ENCODE measurements at places on chromosomes 2 and 18.

DNA sequence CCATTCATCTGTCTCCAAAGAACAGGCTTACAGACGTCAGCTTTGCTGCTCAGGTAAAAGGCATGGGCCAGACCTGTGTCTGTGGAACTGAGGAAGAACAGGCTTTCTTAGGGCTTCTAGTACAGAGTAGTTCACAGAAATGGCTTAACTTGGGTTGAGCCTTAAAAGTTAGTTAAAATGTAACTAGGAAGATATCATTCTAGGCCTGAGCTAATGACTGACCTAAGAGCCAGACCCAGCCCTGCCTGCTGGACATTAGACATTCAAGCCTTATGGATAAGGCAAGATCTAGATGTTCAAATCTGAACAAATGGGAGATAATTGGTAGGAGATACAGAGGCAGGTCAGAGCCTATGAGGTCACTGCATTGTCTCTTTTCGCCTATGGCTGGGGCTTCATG lies 73.9 kb upstream of the SLC14A2 start:
- no peak for DNase-seq

DNA sequence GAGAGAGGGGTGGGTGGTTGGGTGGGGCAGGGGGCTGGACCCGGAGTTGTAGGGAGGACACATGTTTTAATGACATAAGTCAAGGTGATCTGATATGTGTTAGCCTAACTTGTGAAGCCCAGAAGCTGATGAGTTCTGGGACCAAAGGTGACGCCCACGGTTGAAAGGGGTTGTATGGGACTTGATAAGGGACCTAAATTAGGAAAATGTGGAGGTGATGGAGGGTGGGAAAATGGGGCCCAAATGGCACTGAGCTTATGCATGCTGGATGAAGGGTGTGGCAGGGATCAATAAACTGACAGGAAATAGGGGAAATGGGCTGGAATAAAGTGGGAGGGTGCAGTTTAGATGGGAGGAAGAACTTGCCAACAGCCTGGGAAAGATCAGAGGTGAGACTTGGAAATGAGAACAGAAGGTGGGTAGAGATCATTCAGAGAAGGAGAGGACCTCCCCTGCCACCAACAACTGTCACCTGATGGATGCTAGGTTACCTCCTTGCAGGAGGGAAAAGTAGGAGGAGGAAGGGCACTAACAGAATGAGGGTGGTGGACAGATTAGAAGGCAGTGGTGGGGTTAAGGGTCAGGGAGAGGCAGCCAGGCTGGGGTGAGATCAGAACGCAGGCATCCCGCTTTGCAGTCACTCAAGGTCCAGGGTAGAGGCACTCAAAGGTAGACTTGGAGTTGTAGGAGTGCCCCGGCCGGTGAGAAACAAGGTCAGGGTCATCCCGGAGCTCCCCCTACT lies 15.3 kb downstream of the WNT10A start:
- DNase-seq: no peak

GRCh38 chr18:23627321-23627720 lies 35.4 kb downstream of the ANKRD29 start:
- peak; percentile 90 for DNase-seq

GRCh38 chr2:47720036-47720435 lies 62.9 kb upstream of the MSH6 start:
- peak; percentile 38 for DNase-seq

- DNase-seq: no peak
These were observed 7.3 kb upstream of the UGP2 start for GRCh38 chr2:63834401-63834800.

DNA sequence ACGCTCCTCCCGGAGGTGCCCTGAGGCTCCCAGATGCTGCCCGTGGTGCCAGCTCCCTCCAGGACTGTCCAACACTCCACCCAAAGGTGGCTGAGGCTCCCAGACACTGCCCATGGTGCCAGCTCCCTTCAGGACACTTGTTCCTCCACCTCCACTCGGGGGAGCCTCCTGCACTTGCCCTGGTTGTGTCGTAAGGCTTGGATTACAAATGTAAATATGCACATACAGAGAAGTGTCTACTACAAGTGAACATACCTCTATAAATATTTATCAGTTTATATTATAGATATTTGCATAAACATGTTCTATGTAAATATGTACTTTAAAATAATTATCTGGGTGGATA lies 143.3 kb downstream of the PXDN start:
- no peak for DNase-seq

GRCh38 chr2:129884221-129884786 lies 95.2 kb upstream of the RAB6C start:
- no peak for DNase-seq

DNA sequence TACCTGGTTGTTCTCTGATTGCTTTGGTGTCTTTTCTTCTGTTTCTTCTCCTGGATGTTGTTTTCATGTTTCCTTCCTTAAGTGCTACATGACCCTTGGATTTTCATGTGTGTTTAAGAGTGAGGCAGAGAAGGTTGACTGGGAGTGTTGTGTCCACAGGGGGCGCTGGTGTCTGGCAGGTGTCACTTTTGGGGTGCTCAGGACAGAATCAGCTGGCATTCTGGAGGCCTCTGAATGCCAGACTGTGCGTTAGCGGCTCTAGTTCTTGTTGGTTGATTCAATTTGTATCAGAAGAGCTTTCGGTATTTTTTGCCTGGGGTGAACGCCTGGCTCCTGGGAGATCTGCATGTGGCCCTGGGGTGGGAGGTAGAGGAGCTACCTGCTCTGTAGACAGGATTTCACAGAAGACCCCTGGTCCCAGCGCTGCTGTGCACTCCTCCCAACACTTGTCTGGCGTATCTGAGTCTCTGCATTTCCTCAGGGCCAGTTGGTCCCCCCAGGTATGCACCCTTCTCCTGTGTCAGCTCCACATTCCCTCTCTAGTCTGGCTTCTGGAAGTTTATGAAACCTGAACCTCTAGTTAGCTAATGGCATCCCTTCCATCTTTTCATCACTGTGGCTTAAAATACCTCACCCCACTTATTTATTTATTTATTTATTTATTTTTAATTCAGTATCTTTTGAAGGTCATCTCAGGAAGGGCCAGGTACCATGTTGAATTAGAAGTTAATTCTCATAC lies 1.1 kb downstream of the GREB1 start:
- no peak for DNase-seq

GRCh38 chr18:46751882-46752281 lies 5.0 kb downstream of the ST8SIA5 start:
- DNase-seq: no peak

DNA sequence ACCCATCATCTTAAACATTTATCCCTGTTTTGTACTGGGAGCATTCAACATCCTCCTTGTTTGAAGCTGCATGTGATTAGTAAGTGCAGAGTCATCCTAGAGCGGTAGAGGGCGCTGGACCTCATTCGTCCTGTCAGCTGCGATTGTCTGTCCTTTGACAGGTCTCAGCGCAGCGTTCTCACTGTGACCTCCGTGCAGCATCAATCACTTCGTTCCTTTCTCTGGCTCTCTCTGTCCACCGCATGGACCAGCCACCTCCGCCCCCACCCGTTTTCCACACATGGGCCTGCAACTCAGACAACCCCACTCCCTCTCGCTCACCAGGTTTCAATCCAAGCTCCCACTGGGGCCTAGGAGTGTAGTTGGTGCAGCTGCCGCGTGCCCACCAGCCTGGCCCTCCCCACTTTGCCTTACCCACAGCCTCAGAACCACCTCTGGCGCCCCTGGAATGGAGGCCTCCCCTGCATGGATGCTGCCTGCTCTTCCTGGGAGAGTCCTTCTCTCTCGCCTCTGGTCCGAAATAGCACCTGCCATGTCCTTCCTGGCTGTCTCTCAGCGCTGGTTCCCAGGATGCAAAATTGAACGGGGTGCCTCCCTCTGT lies 90.5 kb downstream of the NDUFA10 start:
- DNase-seq: peak; percentile 61

GRCh38 chr2:175282300-175282699 lies 100.8 kb upstream of the ATP5MC3 start:
- DNase-seq: peak; percentile 47

- no peak for DNase-seq
These were observed 5.3 kb upstream of the GORASP2 start for GRCh38 chr2:170923799-170924198.

GRCh38 chr2:201157694-201158093 lies 25.2 kb upstream of the CASP10 start:
- peak; percentile 52 for DNase-seq

DNA sequence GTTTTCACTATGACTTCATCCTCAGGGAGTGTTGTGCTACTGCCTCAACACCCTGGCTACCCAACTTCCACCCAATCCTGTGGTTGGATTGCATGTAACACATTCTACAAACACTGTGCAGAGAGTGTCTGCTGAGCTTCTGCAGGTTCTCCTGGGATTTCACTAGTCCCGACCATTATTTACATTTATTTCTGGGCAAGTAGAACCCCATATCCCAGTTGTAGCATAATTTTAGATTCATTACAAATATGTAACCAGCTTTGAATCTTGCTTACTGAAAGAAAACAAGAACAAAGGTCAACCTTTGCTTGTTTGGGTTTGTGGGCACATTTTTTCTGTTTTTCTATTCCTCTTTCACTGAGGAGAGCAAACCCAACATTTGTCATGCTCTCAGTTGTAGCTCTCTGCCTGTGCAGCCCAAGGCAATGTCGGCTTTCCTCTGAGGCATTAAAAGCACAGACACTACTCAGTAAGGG lies 2036.1 kb upstream of the LRRTM1 start:
- DNase-seq: no peak

- no peak for DNase-seq
These were observed 404.3 kb downstream of the PID1 start for GRCh38 chr2:228866781-228867180.

- DNase-seq: peak; percentile 16
These were observed 116.9 kb downstream of the EPHA4 start for GRCh38 chr2:221455214-221455613.
